Thoracic aorta (tissue), 2 donors: ENCODE measurements at places on chromosomes 12 and 14.

DNA sequence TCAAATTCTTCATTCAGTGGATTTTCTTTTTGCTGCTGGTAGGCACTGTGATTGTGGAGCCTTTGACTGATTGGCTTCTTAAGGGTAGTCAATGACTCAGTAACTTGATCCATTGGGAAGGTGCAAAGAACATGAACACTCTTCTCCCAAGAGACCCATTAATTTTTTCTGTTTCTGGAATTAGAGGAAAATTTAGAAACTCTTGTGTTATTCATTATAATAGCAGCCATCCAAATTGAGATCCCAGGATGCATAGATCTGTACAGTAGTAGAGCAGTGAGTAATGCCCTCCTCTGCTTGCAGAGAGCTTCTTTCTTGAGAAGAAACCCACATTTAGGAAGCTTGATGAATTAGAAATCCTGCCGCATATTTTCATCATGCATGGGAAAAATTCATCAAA, 63.9 kb downstream of the MYRFL start:
- DNase-seq, result no peak

- DNase-seq, result no peak
These were observed 7.9 kb downstream of the VWF start for GRCh38 chr12:6116471-6117021.

GRCh38 chr14:90354551-90355298, 23.0 kb upstream of the NRDE2 start:
- no peak for DNase-seq

GRCh38 chr12:54126029-54126695, 62.6 kb downstream of the SMUG1 start:
- DNase-seq, result no peak

DNA sequence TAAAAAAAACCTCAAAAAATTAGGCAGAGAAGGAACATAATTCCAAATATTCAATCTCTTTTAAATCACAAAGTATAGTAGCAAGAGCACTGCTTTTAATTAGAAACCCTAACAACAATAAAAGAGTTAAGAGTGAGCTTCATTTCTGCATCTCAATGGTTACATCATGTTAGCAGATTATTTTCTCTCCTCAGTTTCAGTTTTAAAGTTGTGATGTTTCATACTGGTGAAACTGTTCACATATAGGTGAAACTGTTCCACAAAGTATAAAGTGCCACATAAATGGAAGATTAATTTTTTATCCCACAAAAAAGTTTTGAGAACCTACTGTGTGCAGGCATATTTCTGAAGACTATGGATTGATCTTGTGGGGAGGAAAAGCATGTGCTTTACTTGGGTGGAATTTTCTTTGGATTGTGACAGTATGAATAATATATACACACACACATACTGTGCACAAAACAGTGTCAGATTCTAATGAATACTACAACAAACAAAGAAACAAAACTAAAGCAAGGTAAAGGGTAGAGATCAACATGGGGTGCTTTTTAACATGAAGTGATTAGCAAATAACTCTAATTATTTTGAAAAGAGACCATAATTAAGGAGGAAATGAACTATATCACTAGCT, 17.1 kb downstream of the LUM start:
- no peak for DNase-seq

GRCh38 chr14:62181591-62181990, 419.4 kb downstream of the SNAPC1 start:
- DNase-seq, result no peak

GRCh38 chr12:107530701-107531100, 154.9 kb upstream of the PWP1 start:
- DNase-seq, result no peak

- no peak for DNase-seq
These were observed 1319.1 kb downstream of the TMEM121 start for GRCh38 chr14:106845286-106846087.

DNA sequence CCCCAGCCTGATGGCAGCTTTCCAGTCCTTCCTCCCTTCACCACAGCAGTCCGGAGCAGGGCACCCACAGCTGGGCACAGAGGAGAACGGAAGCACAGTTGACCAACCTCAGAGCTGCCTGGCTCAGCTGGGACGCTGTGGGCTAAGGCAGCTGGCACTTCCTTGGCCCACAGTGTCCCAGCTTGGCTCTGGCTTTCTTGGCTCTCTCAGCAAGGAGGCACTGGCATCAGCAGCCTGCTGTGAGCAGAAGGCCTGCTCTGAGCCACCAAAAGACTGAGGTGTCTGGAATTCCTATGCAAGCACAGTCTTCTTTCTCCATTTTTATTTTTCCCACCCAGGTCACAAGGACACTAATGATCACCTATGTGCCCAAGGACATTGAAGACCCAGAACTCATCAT, 32.6 kb downstream of the NGB start:
- no peak for DNase-seq

GRCh38 chr12:24948420-24948756, 513 bp downstream of the BCAT1 start:
- no peak for DNase-seq

- DNase-seq, result no peak
These were observed 56.3 kb downstream of the CCDC88C start for GRCh38 chr14:91361233-91361811.

DNA sequence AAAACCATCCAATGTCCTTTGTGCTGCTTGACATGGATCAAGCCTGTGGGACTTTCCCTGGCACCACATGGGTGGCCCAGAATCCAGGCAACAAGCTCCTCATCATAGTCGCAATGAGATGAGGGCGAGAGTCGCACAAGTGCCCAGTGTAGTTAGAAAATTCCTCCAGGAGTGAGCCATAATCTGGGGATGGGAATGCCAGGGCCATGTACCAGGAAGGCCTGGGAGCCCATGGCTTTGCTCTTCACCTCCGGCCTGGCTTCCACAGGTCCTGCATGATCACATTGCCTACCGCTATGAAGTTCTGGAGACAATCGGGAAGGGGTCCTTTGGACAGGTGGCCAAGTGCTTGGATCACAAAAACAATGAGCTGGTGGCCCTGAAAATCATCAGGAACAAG, 33.9 kb downstream of the DYRK4 start:
- DNase-seq, result no peak

- no peak for DNase-seq
These were observed 71.4 kb downstream of the AKAP6 start for GRCh38 chr14:32400480-32400879.

DNA sequence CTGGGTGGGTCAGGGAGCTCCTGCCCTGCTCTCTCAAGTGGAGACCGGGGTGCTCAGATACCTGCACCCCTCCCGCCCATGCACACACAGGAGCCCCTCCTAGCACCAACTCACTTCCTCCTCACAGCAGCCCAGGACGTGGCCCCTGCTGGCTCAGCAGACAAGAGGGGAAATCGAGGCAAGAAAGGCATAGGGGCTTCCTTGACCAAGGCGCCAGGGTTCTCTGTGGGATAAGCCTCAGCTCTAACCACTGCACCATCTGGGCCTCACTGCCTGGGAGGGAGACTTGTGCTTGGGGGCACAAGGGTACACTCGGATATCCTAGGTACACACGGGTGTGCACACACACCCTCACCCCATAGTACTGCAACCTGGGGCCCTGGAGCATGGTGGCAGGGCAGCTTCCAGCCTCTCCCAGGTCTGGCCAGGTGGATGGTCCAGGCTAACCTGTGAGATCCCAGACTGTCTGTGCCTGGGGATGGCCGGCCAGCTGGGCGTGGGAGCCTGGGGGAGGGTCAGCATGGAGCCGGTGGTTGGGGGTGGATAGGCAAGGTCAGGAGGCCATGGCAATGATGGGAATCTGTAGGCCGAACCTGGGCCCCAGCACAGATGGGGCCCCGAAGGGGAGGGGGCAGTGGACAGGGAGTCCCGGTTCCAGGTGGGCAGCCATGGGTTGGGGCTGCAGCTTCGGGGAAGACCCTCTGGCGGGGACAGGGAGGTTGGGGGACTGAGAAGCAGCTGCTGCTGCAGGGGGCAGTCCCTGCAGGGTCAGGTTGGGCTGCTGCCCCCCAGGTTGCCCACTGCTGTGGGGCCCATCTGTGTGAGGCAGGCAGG, 312.4 kb downstream of the TMEM121 start:
- DNase-seq, result no peak

DNA sequence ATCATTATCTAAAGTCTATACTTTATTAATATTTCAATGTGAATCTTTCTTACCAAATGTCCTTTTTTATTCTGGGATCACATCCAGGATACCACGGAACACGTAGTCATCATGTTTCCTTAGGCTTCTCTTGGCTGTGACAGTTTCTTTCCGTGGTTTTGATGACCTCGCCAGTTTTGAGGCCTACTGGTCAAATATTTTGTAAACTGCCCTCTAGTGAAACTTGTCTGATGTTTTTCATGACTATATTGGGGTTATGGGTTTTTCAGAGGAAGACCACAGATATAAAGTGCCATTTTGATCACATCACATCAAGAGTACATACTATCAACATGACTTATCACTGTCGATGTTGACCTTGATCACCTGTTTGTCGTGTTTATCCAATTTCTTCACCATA, 14.1 kb upstream of the SERPINA6 start:
- DNase-seq, result no peak

DNA sequence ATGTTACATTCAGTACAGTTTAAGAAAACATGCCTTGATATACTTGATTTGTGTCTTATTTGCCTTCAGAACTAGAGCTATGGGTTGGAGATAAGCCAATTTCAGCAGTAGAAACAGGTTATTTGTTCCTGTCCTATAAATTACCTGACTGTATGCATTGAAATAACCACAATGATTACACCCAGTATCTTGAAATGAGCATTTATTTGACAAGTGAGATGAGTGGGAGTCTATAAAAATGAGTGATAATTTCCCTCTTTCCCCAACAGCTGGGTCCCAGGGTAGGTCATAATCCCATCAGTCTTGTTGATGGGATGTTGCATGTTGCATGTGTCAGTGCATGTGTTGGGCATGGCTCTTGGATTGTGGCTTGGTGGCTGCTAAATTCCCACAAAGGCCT, 3.7 kb downstream of the TAS2R42 start:
- DNase-seq, result no peak

GRCh38 chr14:74978416-74978947, 23.1 kb upstream of the PGF start:
- no peak for DNase-seq

DNA sequence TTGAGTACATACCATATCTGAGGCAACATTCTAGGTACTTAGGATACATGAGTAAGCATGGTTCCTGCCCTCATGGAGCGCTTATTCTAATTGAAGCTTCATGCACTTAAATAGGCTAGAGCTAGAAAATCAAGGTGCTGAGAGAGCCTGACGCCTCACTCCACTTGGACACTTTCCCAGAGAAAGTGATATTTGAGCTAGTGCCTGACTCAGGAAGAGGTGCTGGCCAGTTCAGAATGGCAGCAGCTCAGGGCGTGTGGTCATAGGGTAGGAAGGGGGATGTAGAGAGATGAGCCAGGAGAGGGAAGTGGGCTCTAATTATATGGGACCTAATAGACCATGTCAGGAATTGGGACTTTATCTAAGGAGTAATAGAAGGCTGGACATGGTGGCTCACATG, 33.3 kb downstream of the TULP3 start:
- no peak for DNase-seq

DNA sequence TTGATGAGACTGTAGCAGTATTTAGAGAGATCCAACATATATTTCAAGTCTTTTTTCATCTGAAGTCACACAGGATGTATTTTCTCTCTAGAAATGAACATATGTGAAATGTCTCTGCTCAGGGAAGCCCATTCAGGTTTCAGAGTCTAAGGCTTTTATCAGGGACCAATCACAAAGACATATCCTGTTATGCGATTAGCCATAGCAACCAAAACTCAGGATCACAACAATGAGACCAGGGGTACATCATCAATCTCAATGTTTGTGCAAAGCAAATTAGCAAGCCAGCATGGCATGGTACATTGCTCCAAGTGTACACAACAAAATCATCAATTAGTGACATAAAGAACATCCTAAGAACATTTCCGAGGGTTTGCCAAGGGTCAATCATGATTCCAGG, 99.2 kb upstream of the AMN1 start:
- DNase-seq, result no peak

DNA sequence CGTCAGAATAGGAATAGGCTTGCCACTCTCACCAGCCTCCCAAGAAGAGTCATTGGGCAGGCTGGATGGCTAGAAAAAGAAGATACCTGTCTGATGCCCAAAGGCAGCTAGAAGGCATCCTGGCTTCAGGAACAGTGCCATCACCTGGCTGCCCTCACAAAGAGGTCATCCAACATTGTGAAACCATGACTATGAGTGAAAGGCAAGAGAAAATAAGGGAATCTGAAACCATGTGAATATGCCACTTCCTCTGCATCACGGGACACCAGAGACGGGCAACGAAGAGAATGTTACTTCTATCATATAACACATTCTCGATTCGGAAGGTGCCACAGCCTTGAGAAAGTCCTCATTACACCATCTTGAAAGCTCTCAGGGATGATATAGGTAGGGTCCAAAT, 182.0 kb downstream of the DAD1 start:
- no peak for DNase-seq

DNA sequence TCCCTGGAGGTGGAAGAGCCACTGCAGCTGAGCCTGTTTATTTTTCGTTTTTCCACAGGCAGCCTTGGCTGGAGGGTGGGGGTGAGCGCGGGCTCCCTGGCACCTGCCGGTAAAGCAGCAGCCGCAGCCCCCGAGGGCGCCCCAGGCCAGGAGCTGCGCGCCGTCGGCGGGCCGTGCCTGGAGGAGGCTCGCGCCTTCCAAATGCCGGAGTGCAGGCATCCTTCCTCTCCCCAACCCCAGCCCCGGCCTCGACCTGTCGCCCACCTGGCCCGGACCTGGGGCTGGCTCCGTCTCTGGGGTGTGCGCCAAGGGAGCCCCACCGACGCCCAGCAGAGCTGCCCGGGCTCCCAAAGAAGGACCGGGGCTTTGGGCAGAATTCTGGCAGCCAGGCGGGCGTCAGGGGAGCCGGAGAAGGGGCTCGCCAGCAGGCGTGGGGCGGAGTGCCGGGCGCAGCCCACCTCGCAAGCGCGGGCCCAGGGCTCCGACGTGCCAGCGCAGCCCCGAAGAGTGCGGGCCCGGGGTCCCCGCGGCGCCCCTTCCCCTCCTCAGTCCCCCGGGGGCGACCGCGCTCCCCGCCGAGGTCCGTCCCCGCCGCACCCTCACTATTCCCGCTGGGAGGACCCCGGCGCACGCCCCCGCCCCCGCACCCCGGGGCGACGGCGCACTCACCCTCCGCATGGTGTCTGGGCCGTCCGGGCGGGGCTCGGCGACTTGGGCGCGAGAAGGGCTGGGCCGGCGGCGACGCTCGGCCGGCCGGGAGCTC, 130.3 kb downstream of the NDUFA12 start:
- DNase-seq, result no peak

GRCh38 chr12:130331146-130331545, 6.5 kb upstream of the PIWIL1 start:
- DNase-seq, result no peak

DNA sequence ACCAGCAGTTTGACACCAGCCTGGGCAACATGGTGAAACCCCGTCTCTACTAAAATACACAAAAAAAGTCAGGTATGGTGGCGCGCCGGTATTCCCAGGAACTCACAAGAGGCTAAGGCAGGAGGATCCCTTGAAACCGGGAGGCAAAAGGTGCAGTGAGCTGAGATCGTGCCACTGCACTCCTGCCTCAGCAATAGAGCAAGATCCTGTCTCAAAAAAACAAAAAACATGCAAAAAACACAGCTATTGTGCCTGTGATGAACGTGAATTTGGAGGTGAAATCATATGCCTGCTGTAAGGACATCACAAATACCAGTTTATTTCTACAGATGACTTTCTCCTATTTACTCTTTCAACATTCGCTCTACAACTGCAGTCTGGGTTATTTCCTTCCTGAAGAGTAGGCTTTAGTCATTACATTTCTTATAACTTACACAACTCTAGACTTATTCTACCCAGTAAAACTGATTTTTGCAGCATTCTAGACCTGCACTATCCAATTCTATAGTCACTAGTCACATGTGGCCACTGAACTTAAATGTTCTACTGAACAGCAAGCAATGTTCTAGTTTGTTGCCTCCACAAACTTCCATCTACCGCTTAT, 48.3 kb downstream of the HNRNPC start:
- DNase-seq, result no peak

- no peak for DNase-seq
These were observed 786 bp upstream of the PFKM start for GRCh38 chr12:48118284-48118871.
